B cell (primary cell): ENCODE measurements at places on chromosomes 13 and 19. TPM values are rescaled to one million over a fixed set of nuclear protein-coding genes. Genes with fewer than 3 reads are reported as not detected.

SWSAP1 gene
- 5.0 TPM in 2 replicates for total RNA-seq

PRTN3 gene
- total RNA-seq, result not detected in 2 replicates

MAMSTR gene
- 1.6 and 2.4 TPM in 2 replicates for total RNA-seq

PRR19 gene
- total RNA-seq, result 0.41 and 0.54 TPM in 2 replicates

TEX26 gene
- not detected in 2 replicates for total RNA-seq

CFAP97D2 gene
- total RNA-seq, result 0.22 TPM in 1 of 2 replicates, not detected in the other

PSPN gene
- total RNA-seq, result 3.0 and 3.3 TPM in 2 replicates

LGALS14 gene
- not detected in 2 replicates for total RNA-seq

KL gene
- total RNA-seq, result 0.07 TPM in 1 of 2 replicates, not detected in the other

PALM gene
- total RNA-seq, result not detected in 2 replicates

ZNF616 gene
- 13.8 and 14.2 TPM in 2 replicates for total RNA-seq

FBXL3 gene
- 78.0 and 79.5 TPM in 2 replicates for total RNA-seq

FXYD3 gene
- not detected in 2 replicates for total RNA-seq

ODAD3 gene
- total RNA-seq, result 0.27 and 0.62 TPM in 2 replicates

C19orf38 gene
- total RNA-seq, result 1.7 and 2.5 TPM in 2 replicates

SPRED3 gene
- total RNA-seq, result 1.1 and 1.2 TPM in 2 replicates

MICOS13 gene
- total RNA-seq, result 30.8 and 34.5 TPM in 2 replicates

FCER2 gene
- total RNA-seq, result 16.3 and 17.1 TPM in 2 replicates

TEKTIP1 gene
- total RNA-seq, result 17.3 and 18.6 TPM in 2 replicates

CABP5 gene
- total RNA-seq, result not detected in 2 replicates

ZNF835 gene
- 7.0 and 10.1 TPM in 2 replicates for total RNA-seq

ZNF253 gene
- 28.6 and 33.7 TPM in 2 replicates for total RNA-seq

ZNF850 gene
- total RNA-seq, result 6.0 and 6.7 TPM in 2 replicates

CDADC1 gene
- total RNA-seq, result 14.5 and 15.1 TPM in 2 replicates

SMIM17 gene
- total RNA-seq, result not detected in 2 replicates

ZIM2 gene
- not detected in 2 replicates for total RNA-seq

KCTD15 gene
- 0.54 and 0.80 TPM in 2 replicates for total RNA-seq

ADGRE3 gene
- 0.17 TPM in 1 of 2 replicates, not detected in the other for total RNA-seq

SIGLEC7 gene
- not detected in 2 replicates for total RNA-seq

YJEFN3 gene
- total RNA-seq, result 6.9 and 8.8 TPM in 2 replicates

ZNF549 gene
- total RNA-seq, result 23.0 and 23.7 TPM in 2 replicates

NUP58 gene
- total RNA-seq, result 41.0 and 41.7 TPM in 2 replicates

TMEM272 gene
- not detected in 2 replicates for total RNA-seq

CD79A gene
- total RNA-seq, result 1,230 and 1,280 TPM in 2 replicates

S1PR5 gene
- 0.17 and 0.67 TPM in 2 replicates for total RNA-seq

CHAF1A gene
- 17.3 and 19.7 TPM in 2 replicates for total RNA-seq

PCDH17 gene
- not detected in 2 replicates for total RNA-seq

ZNF154 gene
- 40.4 and 42.8 TPM in 2 replicates for total RNA-seq

RRAS gene
- 5.6 and 6.3 TPM in 2 replicates for total RNA-seq

ZNF625 gene
- 6.6 and 9.8 TPM in 2 replicates for total RNA-seq

CYP2A6 gene
- not detected in 2 replicates for total RNA-seq

S1PR2 gene
- 3.6 and 4.4 TPM in 2 replicates for total RNA-seq

LYPD5 gene
- not detected in 2 replicates for total RNA-seq

BCAM gene
- total RNA-seq, result not detected in 2 replicates

THSD8 gene
- total RNA-seq, result 2.1 TPM in 1 of 2 replicates, not detected in the other

ZNF302 gene
- total RNA-seq, result 48.4 and 51.6 TPM in 2 replicates

ZNF709 gene
- 8.4 and 9.3 TPM in 2 replicates for total RNA-seq

MFSD12 gene
- 99.6 and 100 TPM in 2 replicates for total RNA-seq

PLK5 gene
- not detected in 2 replicates for total RNA-seq

SLITRK1 gene
- not detected in 2 replicates for total RNA-seq

KIR3DL2 gene
- total RNA-seq, result 0.17 TPM in 1 of 2 replicates, not detected in the other

CYP4F12 gene
- total RNA-seq, result not detected in 2 replicates

FAM83E gene
- 1.5 and 4.1 TPM in 2 replicates for total RNA-seq

NLRP9 gene
- total RNA-seq, result not detected in 2 replicates
